ENCODE measurements at places on chromosomes 3 and 15.

GRCh38 chr15:27234593-27234992 is 263.6 kb downstream of the GABRG3 start:
- no peak for DNase-seq

DNA sequence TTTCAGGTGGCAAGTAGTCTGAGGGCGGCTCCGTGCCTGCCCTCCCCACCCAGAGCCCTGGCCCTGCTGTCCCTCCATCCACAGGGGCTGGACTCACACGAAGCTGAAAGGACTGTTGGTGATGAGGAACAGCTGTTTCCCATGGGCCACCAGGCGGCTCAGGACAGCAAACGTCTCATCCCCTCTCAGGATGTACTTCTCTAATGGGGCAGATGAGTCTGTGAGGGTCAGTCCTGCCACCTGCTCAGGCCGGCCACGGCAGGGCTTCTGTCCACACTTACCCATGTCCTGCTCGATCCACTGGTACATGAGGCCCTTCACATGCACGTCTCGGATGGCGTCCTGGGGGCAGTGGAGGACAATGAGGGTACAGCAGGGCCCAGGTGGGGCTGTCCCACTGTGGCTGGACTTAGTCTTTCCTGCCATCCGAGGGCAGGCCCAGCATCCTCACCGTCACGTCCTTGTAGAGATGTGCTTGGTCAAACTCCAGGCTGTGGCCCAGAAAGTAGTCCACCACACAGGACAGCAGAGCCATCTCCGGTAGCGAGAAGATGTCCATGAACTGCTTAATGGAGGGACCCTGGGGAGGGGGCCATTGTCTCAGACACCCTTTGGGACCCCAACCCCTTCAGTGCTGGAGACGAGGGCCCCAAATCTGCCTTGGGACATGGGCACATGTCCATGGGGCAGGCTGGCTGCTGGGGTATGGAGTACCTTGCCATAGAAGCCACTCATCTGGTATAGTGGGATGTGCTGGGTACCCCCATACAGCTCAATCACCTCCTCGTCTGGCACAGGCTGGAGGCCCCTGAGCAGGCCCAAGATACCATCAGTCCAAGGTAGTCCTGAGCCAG is 5.7 kb downstream of the NT5DC2 start:
- DNase-seq: no peak

- no peak for DNase-seq
These were observed 12.0 kb downstream of the RAB6B start for GRCh38 chr3:133883641-133884040.

- DNase-seq: no peak
These were observed 66.8 kb upstream of the BLM start for GRCh38 chr15:90650117-90650955.

GRCh38 chr15:77035584-77035983 is 35.3 kb downstream of the TSPAN3 start:
- DNase-seq: no peak

- no peak for DNase-seq
These were observed 470.9 kb upstream of the TPRG1 start for GRCh38 chr3:188700918-188701317.

DNA sequence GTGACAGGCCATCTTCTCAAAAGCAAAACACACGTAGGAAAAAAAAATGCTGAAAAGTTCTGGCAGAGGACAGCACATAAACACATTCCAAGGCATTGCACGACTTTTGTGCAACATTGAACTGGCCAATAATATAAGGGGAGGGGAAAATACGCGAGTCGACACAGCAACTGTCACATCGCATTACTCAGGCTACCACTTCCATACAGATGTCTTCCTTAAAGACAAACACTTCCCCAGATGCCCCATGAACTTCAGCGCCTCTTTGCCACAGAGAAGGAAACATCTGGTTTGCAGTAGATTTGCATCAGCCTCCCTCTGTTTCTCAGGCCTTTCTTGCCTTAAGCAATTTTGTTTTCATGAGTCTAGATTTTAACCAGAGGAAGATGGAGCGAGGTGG is 144.4 kb upstream of the IGF1R start:
- DNase-seq: peak; percentile 40

Data from CMK (cell line).